Right atrium auricular region (tissue), 2 donors: ENCODE measurements at places on chromosomes 12 and 14.

GRCh38 chr14:35196571-35196970 is 74.2 kb downstream of the PRORP start:
- no peak for DNase-seq

DNA sequence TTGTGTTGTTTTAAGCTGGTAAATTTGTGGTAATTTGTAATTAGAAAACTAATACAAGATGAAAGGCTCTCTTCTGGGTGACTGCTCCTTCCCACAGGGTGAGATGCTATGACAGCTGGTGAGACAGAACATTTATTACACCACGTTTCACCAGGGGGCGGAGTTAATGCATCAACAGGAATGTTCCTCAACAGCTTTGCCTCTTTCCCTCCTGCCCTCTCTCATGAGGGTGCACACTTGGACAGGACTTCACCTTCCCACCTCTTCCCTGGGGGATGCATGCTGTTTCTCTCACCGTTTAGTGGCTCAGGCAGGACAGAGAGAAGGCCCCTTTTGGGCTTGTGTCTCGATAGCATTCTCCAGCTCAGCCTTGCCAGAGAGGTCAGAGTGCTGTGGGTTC is 13.4 kb upstream of the PPP1R1A start:
- no peak for DNase-seq

GRCh38 chr12:126191031-126191891 is 1126.0 kb downstream of the AACS start:
- DNase-seq, result no peak

DNA sequence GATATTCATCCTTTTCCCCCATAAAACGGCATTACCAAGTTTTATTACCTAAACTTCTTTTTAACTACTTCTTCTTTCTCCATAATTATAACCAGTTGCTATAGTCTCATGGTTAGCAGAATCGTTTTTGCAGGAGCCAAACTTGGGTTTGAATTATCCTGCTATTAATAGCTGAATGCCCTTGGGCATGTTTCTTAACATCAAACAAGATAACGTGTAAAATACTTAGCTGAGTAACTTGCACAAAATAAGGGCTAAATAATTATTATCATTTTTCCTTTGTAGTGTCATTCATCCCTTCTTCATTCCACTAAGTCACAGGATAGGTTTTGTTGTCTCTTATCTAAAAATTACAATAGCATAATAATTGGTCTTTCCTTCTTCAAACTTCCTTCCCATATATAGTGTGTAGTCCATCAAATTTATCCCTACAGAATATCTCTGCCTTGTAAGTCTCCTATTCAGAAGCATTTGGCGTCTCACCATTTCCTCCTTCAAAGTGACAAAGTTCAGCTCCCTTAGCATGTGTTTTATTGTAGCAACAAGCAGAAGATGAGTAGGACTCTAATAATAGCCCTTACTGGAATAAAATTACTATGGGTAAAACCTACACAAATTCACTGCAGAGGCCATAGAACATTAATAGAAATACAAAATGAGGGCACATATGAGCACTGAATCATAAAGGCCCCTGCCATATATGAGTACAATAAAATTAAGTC is 63.8 kb downstream of the FAR2 start:
- no peak for DNase-seq

GRCh38 chr12:5582541-5582940 is 150.6 kb downstream of the NTF3 start:
- no peak for DNase-seq

DNA sequence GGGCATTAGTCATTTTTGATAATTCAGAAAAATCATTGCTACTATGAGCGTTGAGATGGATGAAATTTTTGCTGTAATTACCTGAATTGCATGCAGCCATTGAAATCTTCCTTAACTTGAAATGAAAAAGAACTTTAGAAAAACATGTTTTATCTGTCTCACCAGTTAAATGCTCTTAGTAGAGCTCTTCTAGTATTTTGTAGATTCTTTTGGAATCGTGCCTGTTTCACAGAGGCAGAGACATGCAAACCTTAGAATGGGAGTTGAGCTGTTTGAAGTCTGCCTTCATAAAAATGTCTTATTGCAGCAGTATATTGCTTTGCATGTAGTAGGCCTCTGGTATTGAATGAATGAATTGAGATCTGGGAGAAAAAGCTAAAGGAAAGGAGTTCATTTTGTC is 4.2 kb downstream of the PEX5 start:
- no peak for DNase-seq

- DNase-seq, result no peak
Observed at GRCh38 chr12:49055092-49055491, 5.5 kb downstream of the KMT2D start.

DNA sequence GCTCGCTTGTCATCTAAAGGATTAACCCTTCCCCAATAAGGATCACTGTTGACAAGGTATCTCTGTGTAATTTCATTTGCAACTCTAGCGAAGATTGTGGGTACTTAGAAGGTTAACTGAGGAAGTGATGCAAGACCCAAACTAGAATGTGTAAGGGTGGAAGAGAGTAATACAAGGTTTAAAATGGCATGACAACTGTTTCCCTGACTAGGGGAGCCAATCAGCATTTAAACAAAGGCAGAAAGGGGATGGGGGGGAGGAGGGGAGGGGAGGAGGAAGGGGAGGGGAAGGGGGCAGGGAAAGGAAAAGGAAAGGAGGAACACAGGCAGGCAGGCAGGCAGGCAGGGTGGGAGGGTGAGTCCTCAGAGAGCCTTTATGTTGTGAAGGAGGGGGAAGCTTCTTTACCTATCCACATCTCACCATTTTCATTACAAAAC is 31.1 kb downstream of the NRDE2 start:
- no peak for DNase-seq

DNA sequence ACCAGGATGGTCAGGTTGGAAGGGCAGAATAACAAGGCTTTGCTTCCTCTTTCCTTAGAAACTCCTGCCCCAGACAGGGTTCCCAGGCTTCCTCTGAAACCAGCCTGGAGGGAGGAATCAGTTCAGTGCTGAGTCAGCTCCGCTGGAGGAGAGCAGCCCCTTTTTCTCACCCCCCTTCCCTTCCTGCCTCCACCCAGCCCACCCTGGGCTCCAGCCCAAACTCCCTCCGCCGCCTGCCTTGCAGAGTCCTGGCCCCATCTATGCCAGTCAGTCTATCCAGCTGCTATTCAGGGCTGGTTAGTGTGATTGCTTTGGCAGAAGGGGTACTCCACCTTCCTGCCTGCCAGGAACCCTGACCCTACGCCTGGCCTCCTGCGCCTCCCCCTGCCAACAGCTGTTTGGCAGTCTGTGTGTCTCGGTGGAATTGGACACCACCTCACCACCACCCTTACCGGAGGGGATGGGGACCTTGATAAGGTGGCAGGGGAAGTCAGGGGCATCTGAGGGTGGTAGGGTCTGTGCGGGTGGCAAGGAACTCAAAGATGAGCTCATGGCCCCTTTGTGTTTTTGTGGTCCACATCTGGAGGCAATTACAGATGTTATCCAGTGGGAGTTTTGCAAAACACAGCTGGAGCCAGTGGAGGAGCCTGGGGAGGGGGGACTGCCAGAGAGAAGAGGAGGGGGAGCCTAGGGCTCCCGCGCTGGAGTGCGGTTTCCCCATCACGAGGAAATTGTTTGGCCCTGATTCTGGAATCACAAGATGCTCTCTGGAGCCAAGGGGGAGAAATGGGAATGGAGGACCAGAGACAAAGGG is 12.2 kb downstream of the MMP14 start:
- DNase-seq, result peak; percentile 81
